ENCODE measurements at places on chromosomes 2 and 18. TPM values are rescaled to one million over a fixed set of nuclear protein-coding genes. Genes with fewer than 3 reads are reported as not detected.

- DNase-seq: no peak
These were observed 44.0 kb upstream of the TXNDC2 start for GRCh38 chr18:9841752-9842151.

- DNase-seq: no peak
These were observed 107.4 kb downstream of the TMEM200C start for GRCh38 chr18:5787936-5788335.

DNA sequence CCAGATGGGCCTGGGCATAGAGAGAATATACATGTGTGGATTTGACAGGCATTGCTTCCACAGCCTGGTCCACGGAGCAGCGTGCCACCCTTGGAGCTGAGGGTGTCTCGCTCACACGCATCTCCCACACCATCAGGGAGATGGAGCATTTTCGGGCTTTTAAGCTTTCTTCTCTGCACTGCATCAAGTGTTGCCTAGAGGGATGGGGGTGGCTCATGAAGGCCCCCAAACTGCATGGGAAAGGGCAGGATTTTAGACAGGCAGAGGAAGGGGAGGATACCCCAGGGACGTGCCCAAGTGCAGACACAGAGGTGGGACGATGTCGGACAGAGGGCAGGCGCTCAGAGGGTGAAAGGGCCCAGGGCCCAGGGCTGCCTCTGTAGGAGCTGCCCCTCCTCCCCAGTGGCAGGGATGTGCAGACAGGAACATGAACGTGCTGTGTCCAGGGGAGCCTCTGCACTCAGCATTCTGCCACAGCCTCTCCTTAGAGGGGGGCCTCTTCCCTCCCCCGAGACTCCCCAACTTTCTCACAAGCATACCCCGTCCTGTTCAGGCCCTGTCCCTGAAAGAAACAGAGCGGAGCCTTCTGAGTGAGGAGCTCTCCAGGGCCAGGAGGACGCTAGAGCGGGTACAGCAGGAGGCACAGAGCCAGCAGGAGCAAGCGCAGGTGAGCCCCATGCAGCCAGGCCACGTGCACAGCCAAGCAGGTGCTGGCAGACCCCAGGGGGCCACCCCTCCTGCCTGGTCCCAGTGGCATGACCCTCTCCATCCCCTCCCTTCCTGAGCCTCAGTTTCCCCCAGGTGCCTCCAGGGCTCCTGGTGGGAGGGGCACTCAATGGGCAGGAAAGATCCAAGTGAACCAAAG is 42.9 kb upstream of the SNED1 start:
- DNase-seq: no peak

- DNase-seq: no peak
These were observed 36.4 kb downstream of the FLACC1 start for GRCh38 chr2:201320701-201321100.

DNA sequence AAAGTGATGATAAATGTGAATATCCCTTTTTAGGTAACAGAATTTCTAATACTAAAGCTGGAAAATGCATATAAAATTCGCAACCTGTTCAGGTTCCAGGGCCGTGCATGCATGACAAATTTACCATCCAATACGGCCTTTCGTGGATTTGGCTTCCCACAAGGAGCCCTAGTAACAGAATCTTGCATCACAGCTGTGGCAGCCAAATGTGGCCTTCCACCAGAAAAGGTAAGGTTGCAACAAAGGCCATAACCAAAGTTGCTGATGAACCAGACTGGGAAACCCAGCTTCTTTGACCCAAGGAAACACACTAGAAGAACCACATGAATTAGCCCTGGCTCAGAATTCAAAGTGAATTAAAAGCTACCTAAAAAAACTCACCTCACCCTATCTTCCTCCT is 49.6 kb upstream of the BZW1 start:
- no peak for DNase-seq

The RMND5A gene
- 61.4 TPM for total RNA-seq
